COR-L47 (cell line): ENCODE measurements at places on chromosomes 3 and 15.

- DNase-seq: no peak
Observed at GRCh38 chr3:177169936-177170722, 27.2 kb downstream of the TBL1XR1 start.

DNA sequence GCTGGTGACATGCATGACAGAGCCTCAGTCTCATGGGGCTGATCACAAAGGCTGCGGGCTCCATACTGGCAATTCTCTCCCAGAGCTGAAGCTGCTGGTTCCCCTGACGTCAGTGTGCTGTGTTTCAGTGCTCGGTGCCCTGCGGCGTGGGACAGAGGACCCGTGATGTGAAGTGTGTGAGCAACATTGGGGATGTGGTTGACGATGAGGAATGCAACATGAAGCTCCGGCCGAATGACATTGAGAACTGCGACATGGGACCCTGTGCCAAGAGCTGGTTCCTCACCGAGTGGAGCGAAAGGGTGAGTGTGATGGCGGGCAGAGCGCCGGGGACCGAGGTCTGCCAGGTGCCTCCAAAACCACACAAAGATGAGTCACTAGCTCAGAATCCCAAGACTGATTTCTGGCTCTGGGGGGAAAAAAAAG, 62.0 kb upstream of the NR2E3 start:
- DNase-seq: no peak

DNA sequence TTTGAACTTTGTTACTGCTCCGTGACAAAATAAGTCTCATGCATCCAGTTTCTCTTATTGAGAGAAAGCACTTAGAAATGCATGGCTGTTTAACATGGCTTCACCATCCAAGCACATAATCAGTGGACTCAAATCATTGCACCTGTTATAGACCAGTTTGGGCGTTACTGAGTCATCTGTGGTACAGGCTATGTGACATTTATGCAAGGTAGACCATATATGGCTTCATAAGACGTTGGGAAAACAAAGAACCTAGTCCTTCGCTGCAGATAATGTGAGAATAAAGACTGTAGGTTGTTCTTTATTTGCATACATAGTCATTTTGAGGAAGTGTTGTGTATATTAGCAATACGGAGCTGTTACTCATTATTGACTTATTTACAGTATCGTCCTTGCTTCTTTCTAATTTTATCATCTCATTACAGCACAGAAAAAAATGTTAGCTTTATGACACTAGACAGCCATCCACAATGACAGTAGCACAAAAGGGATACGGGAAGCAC, 374.7 kb downstream of the IL5RA start:
- DNase-seq: no peak

DNA sequence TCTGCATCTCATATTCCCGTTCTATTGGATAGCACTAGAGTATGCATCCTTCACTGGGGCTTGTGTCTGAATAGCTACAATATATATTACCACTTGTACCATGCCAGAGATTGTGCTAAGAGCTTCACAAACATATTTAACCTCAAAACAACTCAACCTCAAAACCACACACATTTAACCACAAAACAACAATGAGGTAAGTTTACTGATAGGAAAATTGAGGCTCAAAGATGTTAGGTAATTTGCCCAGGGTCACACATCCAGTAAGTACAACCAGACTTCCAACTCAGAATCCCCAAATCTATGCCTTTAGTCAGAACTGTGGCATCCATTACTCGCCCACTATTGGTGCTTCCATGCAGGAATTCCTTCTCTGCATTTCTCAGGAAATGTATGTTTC, 220.0 kb downstream of the FAM43A start:
- DNase-seq: no peak

DNA sequence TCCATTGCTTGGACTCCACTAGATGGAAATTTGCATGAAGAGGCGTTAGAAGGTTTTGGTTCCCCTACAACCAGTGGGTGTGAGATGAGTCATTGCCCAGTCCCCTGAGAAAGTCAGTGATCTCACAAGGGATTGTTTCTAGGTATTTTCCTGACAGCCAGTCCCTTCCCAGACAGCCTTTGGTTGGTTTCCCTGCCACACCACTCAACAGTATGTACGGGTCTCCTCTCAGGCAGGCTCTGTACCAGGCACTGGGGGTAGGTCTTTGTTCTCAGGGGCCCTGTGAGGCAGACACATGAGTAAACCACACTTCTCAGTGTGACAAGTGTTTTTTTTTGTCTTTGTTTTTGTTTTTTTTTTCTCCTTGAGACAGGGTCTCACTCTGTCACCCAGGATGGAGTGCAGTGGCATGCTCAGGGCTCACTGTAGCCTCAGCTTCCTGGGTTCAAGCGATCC, 4.0 kb downstream of the LAMP3 start:
- no peak for DNase-seq
